ENCODE measurements at places on chromosomes 6 and 20.

DNA sequence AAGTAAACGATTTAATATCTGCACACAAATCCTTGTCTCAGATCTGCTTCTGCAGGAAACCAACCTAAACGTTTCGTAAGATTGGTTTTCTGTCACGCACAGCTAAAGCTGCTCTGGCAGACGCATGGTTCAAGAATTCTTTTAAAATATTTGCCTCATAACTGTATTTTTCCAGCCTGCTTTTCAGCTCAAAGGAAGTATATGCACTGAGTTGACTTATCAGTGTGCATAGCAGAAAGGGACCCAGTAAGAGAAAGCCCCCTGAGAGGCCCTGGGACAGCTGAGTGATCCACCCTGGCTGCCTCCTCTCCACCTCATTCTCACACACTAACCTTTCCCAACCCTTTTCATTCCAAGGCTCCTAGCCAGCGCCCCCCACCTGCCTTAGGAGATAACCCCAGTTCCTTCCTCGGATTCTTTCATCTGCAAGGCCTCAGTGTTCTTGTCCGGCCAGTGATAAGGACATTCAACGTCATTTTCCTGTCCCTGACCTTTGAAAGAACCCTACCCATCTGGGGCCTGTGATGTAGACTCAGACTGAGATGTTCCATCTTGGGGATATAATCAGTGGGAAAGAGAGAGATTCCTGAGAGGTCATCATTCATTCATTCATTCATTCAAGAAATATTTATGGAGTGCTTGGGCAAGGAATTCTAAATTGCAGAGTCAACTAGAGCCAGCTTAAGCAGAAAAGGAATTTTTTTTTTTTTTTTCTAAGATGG lies 22.4 kb upstream of the SLC9A8 start:
- DNase-seq = peak; percentile 79

DNA sequence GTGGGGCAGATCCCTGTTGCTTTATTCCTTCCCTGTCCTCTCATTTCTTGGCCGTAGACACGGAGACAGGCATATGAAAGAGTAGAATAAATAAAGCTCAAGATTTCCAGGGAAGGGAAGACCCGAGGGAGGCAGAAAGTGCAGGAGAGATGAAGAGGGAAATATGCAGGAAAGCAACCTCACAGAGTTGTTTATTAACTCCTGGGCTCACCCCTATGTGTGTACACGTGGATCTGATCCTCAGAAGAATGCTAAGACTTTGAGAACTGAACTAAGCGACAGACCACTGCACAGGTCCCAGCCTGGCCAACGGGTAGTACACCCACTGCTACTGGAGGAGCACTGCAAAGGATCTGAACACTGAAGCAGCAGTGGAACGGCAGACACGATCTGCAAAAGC lies 156.2 kb downstream of the KIF16B start:
- no peak for DNase-seq

- peak; percentile 68 for DNase-seq
Observed at GRCh38 chr6:79269877-79270276, 35.4 kb upstream of the HMGN3 start.

DNA sequence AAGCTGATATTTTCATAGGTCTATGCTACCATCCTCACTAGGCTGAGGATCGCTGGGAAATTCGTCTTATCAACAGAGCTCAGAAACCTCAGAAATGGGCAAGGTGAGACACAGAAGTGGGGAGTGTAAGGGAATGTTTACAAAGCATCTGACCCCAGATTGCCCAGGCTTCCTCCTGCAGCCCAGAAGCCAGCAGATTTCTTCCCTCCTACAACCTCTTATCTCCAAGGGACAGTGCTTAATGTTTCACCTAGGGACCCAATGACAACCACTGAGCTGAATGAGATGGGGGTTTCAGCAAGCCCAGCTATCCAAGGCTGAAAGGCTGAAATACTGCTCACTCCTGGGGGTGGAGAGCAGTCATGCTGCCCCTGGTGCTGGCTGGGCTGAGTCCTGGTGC lies 52.4 kb upstream of the TBC1D7 start:
- DNase-seq = no peak

GRCh38 chr6:35037664-35038038 lies 103.5 kb downstream of the TCP11 start:
- DNase-seq = no peak

DNA sequence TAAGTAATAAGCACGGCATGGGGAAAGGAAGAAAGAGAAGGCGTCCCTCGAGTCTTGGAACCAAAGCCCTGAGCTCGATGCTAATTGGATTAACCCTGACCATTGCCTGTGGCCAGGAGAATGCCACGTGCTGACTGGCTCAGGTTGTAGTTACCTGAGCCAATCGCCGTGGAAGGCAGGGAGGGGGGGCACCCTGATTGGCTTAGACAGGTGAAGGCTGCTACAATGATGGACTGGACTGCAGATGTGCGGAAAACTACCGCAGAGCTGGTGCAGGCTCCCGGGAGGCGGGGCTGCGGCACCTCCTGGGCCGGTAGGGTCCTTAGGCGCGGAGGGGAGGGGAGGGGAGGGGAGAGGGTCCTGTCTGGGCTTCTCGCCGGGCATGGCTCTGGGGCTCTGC lies 121.3 kb downstream of the TFAP2C start:
- DNase-seq = no peak
